Kidney epithelial cell (primary cell): ENCODE measurements at places on chromosomes 16 and 17.

DNA sequence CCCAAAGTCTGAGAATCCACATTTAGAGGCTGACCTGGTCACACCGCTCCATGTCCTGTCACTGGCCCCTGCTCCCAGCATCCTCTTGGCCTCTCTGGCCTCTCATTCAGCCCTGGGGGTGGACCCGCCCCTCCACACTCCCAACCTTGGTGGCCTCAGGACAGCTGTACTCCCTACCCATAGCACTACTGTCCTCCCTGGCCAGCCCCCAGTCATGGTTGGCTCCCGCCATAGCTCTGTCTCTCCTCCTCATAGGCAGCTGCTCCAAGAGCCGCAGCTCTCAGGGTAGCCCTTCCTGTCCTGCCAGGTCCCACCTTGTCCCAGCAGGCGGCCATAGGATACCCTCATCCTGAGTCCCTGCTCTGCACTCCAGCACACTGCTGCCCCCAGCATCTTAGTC, 38.0 kb upstream of the PHB1 start:
- DNase-seq, result no peak

DNA sequence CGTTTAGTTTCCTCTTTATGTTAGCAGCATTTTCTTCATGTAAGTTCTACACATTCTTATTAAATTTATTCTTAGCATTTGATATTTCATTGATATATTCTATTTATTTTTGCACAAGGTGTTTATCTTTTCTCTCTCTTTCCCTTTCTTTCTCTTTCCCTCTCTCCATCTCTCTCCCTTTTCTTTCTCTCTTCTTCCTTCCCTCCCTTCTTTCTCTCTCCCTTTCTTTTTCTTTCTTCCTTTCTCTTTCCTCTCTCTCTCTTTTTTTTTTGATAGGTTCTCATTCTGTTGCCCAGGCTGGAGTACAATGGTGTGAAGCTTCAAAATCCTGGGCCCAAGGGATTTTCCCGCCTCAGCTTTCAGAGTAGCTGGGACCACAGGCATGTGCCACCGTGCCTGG, 176.4 kb downstream of the AXIN2 start:
- DNase-seq, result no peak

- DNase-seq, result no peak
Observed at GRCh38 chr17:33904476-33904875, 350.6 kb upstream of the CCL2 start.

DNA sequence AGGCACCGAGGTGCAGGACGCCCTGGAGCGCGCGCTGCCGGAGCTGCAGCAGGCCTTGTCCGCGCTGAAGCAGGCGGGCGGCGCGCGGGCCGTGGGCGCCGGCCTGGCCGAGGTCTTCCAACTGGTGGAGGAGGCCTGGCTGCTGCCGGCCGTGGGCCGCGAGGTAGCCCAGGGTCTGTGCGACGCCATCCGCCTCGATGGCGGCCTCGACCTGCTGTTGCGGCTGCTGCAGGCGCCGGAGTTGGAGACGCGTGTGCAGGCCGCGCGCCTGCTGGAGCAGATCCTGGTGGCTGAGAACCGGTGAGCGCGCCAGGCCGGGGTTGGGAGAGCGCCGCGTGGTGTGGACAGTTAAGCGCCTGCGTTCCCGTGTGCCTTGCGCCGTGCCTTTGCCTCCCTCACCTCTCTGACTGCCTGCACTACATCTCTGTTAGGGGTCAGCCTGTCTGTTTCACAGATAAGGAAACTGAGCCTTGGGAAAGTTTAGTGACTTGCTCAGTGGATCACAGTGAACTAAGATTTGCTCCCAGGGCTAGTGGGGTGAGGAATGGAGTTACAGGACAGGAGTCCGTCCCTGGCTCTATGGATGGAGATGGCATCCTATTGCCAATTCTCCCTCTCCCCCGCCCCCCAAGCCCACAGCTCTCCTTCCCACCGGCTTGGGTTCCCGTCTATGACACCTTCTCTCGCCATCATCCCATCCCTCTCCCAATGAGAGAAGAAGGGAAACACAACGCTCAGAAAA, 880 bp downstream of the SARM1 start:
- DNase-seq, result no peak

DNA sequence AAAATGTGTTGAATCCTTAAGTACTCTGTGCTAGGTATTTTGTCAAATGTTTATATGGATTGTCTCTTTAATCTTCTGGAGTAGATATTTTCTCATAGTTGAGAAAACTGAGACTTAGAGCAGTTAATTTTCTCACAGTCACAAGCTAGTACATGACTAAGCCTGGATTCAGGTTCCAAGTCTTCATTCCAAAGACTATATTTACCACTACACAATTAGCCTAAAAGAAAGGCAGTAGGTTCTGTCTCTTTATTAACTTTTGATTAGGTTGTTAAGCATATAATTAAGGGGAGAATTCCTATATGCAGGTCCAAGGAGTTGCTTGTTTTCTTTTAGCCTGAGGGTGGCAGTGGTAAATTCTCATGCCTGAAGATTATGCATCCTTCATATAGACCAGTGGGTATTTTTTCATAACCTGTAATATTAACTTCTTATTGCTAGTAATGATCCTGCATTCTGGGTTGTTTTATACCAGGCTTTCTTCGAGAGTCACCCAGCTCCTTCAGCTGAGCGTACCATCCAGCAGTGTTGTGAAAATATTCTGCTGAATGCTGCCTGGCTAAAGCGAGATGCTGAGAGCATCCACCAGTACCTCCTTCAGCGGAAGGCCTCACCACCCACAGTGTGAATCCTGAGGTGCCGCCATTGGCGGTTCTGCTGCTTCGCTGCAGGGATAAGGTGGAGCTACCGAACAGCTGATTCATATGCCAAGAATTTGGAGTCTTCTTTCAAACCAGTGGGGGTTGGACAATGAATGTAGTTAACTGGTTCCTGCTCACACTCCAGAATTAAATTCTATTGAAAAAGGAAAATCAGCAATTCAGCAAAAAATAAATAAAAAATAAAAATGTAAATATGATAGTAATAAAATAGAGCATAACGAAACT, 28.2 kb upstream of the KPNB1 start:
- peak; percentile 84 for DNase-seq

GRCh38 chr17:60147553-60148223, 2.1 kb upstream of the CA4 start:
- no peak for DNase-seq

DNA sequence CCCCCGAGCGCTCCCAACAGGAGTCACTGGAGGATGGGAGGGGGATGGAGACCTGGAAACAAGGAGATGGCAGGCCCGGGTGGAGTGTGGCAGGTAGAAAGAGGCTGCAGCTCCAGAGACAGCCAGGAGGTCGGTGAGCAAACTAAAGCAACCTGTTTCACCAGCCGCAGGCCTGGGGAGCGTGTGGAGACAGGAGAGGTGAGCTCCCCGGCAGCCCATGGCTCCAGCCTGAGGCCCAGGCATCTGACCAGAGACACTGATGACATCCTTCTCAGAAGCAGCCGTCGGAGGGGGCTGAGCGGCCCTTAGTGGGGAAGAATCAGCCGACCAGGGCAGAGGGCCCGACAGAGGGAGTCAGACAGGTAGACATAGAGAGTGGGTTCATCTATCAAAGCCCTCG, 165.1 kb downstream of the ZNF423 start:
- DNase-seq, result no peak

DNA sequence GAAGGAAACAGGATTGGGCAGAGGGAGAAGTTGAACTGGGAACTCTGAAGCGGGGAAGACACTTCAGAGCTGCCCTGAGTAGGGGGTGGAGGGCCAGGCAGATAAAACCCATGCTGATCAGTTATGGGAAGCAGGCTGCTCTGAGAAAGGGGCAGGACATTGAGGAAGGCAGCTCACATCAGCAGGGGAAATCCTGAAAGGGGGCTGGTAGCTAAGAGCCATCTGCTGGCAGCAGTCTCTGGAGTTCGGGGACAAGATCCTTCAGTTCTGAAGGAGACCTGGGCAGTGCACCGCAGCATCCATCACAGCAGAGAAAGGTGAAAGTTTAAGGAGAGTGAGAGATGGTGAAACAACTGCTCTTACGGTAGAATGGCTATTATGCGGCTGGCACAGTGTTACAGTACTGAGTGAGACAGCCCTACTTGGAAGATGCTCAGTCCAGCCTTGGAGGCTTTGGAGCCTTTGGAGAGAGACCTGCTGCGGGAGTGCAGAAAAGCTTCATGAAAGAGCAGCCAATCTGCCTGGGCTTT, 5.4 kb upstream of the KIF18B start:
- DNase-seq, result no peak

DNA sequence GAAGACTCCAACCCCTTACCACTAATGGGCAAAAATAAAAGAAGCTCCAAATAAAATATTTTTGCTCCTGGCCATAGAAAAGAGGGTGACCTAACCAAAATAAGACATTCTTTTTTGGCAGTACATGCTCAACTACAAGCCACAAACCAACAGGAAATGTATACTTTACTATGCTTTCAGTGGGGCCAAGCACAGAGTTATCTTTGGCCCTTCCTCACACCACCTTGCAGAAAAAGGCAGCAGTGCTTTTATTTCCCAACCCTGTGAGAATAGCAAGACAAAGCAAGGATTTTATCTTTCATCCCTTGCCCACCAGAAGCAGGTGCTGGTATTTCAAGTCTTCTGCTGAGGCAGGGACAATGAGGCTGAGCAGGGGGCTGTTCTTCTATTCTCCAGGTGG, 1493.1 kb downstream of the CDH11 start:
- no peak for DNase-seq

DNA sequence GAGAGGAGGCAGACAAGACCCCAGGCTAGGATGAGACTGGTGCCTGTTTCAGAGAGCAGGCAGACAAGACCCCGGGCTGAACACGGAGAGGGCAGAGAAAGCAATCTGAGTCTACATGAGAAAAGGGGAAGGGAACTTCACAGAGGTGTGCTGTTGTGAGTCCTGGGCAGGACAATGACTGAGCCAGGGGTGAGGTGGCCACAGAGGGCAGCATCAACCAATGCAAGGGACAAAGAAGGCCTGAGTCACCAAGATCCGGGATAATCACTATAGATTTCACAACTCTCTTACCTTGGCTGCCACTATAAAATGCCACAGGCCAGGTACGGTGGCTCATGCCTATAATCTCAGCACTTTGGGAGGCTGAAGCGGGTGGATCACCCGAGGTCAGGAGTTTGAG, 89.0 kb downstream of the SLC39A11 start:
- DNase-seq, result no peak

GRCh38 chr17:66582373-66583111, 252.4 kb upstream of the CACNG5 start:
- DNase-seq, result no peak

DNA sequence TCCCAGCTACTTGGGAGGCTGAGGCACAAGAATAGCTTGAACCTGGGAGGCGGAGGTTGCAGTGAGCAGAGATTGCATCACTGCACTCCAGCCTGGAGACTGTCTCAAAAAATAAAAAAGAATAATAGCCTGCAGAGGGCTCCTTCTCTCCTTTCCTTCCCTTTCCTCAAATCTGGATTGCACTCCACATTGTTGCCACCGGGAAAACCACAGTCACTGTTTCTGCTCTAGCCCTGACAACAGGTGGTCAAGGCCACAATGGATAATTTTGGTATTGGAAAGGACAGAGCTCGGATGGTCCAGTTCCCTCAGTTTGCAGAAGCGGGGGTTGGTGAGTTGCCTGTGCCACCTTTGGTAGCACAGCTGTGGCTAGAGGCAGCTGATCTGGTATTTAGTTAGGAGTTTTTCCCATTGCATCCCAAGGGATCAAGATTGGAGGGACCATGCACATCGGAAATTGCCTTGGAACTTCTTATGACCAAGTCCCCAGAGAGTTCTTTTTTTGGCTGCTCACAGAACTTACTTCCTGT, 44.7 kb upstream of the PRSS54 start:
- DNase-seq, result no peak

DNA sequence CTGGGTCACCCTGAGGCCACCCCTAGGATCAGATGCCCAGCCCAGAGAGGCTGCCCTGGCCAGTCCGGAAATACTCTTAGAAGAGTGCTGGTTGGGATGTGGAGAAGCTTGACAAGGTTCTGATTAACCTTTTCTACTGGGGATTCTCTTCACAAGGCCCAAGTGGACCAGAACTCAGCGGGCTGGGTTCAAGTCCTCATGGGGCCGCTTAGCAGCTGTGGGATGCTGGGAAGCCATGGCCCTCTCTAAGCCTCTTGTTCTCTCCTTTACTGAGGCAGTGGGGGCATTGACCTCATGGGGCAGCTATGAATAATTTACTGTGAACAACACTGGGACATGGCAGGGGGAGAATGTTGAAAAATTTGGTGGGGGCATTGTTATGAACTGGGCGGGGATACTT, 92.8 kb downstream of the CYLD start:
- DNase-seq, result no peak

GRCh38 chr17:38584350-38584925, 21.3 kb downstream of the SRCIN1 start:
- DNase-seq, result no peak

- DNase-seq, result no peak
Observed at GRCh38 chr17:8740486-8740885, 4.2 kb downstream of the CCDC42 start.

DNA sequence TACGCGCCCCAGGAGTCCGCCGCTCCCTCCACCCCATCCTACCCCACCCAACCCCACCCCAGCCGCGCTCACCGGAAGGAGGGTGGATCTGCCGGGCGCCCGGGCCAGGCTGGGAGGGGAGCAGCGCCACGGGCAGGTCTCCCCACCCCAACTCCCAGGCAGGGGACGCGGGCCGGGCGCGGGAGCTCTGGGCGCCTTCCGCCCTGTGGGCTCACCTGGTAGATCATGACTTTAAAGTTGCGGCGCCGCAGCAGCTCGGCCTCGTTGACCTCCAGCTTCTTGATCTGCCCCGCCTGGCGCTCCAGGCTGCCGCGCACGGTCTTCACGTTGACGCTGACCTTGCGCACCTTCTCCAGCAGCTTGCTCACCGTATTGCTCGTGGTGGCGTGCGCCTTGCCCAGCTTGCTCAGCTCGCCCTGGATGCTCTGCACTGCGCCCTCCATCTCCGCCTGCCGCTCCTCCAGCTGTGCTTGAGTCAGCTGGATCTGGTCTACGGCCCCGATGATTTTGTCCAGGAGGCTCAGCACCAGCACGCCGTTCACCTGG, 571 bp downstream of the CAVIN1 start:
- DNase-seq, result no peak

GRCh38 chr17:44137891-44138709, 3.6 kb upstream of the HROB start:
- peak; percentile 98 for DNase-seq

DNA sequence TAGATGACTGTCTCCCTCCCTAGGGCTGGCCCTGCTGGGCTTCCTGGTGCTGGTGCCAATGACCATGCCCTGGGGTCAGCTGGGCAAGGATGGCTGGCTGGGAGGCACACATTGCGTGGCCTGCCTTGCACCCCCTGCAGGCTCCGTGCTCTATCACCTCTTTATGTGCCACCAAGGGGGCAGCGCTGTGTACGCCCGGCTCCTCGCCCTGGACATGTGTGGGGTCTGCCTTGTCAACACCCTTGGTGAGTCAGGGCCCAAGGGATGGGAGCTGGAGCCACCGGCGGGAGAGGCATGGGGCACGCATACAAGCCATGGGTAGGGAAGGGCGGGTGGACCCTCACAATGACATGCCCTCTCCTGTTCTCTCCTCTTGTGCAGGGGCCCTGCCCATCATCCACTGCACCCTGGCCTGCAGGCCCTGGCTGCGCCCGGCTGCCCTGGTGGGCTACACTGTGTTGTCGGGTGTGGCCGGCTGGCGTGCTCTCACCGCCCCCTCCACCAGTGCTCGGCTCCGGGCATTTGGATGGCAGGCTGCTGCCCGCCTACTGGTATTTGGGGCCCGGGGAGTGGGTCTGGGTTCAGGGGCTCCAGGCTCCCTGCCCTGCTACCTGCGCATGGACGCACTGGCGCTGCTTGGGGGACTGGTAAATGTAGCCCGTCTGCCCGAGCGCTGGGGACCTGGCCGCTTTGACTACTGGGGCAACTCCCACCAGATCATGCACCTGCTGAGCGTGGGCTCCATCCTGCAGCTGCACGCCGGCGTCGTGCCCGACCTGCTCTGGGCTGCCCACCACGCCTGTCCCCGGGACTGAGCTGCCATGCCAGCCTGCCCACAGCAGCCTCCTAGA, 2.2 kb downstream of the PAQR4 start:
- DNase-seq, result no peak

GRCh38 chr17:80588702-80589383, 44.2 kb downstream of the RPTOR start:
- DNase-seq, result no peak
